Frontal cortex (tissue), 4 donors: ENCODE measurements at places on chromosomes 5 and 9.

DNA sequence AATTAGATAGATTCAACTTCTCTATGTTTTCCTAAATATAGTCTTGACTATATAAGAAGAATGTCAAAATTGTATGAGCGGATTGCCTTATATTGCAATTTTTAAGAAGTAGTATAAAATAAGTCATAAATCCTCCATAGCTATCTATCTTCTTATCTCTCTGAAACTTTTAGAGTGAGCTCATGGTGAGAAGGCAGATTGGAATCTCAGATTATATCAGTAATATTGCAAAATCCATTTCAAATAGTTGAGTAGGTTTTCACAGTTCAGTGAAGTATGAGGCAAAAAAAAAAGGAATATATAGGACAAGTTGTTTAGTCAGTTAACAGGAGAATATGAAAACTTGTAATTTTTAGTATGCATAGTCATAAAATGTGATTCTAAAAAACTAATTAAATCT, 156.4 kb downstream of the FAM174A start:
- no peak for DNase-seq

DNA sequence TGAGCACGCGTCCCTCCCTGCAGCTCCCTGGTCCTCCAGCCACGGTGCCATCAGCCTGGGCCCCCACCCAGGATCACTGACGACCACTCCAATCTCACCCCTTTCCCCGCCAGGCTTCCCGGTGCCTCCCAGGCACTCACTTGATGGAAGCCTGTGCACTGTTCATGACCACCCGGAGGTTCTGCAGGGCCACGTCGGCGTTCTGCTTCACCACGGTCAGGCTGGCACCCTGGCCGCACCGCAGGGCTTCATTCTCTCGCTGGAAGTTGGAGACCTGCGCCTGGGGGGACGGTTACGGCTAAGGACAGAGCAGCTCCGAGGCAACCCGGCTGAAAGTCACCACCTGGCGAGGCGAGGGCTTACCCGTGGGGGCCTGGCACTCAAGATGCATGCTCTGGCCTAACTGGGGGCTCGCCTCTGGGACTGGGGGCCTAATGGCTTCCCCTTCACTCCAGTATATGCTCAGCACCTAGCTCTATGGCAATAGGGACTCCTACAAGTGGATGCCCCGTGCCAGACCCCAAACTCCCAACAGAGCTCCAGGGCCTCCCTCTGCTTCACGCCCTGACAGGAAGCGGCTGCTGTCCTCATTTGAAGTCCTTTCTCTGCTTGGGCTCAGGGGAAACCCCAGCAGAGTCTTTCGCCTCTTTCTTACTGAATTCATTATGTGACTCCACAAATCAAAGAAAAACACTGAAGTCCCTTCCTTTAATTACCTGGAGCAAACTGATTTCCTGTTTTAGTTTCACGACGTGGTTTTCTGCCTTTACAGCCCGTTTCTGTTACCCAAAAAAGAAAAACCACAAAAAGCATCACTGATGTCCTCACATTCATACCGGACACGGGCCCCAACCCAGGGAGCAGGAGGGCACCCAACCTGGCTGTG, 4.2 kb upstream of the SNAPC4 start:
- no peak for DNase-seq

GRCh38 chr9:28892538-28892937, 1319.3 kb upstream of the C9orf72 start:
- DNase-seq = no peak

DNA sequence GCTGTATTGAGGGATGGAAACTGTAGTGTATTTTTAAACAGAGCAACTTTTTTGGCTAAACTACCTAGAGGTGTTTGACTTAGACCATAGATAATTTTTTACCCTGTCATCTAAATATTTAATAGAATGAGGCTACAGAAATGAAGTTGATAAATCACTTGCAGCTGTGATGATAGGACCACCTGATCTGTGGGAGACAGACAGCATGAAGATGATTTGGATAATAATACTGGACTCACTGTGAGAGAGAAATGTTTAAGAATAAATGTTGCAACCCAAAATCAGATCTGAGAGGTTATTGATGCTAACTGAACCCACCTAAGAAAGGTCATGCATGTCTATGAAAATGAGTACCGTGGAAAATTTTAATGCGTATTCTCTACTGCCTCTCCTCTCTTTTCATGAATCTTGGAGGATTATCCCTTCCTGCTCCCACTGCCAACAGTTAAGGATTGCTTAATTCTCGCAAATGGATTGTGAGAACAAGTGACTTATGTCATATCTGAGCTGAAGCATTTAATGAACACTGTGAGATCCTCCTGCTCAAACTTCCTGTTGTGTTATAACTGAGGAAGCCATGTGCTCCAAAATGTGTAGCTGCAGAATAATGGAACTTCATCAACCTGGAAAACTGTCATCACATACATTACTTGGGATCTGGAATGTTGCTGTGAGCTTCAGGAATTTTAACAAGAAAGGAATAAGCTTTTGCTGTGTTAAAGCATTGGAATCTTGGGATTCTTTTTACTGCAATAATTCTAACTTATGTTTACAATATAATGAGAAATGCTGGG, 617.9 kb upstream of the CDH18 start:
- no peak for DNase-seq

DNA sequence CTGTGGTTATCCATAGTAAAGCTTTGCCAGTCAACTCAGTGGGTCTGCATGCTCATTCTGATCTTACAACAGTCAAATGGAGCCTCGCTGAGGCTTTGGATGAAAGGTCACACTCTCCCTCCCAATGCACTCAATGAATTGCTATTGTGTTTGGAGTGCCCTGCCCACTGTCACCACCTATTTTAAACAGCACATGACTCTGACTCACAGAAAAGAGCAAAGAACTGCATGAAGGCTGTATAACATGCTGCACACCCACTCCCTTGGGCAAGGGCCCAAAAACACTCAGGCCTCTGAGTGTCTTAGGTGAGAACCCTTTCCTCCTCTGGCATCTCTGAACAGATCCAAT, 118.7 kb upstream of the CCDC112 start:
- peak; percentile 22 for DNase-seq

- DNase-seq = no peak
Measured at GRCh38 chr5:143495821-143496275, 92.4 kb upstream of the NR3C1 start.

- no peak for DNase-seq
Measured at GRCh38 chr9:130368631-130369103, 76.1 kb upstream of the ASS1 start.

GRCh38 chr5:150599917-150600511, 40.4 kb upstream of the SYNPO start:
- no peak for DNase-seq

- DNase-seq = no peak
Measured at GRCh38 chr9:91159664-91160121, 202.0 kb downstream of the AUH start.

GRCh38 chr9:36762958-36763357, 190.3 kb downstream of the MELK start:
- no peak for DNase-seq

- no peak for DNase-seq
Measured at GRCh38 chr5:32471784-32472183, 27.2 kb upstream of the ZFR start.

GRCh38 chr9:81534138-81534875, 155.0 kb downstream of the TLE1 start:
- DNase-seq = no peak

DNA sequence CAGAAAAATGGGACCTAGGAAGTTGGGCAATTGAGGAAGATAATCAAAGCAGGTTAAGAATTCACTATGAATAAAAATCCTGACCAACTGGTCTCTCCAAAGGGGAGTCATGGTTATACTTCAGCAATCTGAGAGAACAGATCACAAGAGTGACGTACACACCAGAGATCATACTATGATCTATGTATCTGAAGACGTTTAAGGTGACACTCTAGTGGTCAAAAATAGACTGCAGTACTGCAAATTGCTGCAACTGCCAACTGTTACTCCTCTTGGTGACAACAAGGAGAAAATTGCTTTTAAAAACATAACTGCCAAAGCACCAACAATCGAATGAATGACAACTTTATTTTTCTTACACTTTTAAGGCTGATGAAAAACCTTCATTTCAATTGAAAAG, 4.9 kb downstream of the AK6 start:
- no peak for DNase-seq

- no peak for DNase-seq
Measured at GRCh38 chr9:129435988-129436717, 184.7 kb downstream of the C9orf50 start.

DNA sequence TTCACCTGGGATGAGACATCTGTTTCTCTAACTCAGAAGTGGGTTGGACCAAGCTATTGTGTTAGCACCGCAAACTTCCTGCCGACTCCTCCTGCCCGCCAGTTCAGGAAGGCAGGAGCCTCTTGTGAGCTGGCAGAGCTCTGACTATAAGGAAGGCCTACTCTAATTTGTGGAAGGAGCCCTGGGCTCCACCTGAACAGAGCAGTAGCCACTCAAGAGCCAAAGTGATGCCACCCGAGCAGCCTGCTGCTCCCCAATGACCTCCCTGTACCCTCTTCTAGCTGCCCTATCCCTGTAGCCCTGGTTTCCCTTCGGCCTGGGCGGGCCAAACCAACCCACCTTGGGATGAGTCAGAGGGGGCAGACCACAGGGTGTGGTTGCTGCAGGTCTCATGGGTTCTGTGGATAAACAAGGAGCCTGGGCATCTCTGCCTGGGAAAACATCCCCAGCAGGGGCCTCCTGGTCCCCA, 81.6 kb downstream of the PSD2 start:
- no peak for DNase-seq

DNA sequence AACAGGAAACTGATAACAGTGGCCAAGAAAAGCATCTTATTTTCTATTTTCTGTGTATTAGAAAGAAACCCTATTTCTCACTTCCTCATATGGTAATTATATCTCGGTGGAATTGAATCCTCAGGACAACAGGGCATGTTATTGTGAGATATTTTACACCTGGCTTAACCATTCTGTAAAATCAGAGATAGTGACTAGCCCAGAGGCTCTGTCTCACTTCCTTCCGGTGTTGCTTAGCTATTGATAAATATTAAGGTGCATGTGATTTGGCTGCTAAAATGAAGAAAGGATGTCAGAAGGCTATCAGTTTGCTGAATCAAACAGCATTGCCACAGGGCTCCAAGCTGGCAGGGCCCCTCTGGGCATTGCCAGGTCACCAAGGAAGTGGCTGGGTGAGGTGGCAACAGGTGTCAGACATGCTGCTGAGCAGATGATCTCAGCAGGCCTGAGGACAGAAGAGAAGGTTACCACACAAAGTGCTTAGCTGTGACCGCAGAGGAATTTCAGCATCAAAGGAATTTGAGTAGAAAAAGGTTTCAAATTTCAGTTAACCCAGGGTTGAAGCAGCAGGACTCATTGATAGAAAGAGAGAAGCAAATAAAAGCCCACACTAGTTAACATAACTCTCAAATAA, 330.7 kb downstream of the PDE4D start:
- no peak for DNase-seq

GRCh38 chr5:122062205-122062604, 15.9 kb downstream of the LOX start:
- no peak for DNase-seq

- DNase-seq = no peak
Measured at GRCh38 chr5:58751222-58751837, 168.5 kb downstream of the RAB3C start.

DNA sequence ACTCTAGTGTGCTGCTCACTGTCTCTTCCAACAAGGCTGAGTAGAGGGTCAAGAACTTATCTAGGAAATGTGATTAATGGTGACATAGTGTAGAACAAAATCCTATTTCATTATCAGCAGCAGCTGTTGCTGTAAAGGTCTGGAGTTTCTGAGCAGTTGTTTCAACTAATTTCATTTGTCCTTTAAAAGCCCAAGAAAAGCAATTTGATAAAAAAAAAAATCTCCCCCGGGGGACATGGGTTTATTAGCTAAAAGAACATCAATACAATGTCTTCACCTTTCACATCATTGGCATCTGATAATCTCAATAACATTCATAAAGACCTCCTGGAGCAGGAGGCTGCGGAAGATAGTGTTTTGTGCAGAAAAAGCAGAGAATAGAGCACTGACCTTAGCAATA, 468.1 kb downstream of the KCTD16 start:
- no peak for DNase-seq

DNA sequence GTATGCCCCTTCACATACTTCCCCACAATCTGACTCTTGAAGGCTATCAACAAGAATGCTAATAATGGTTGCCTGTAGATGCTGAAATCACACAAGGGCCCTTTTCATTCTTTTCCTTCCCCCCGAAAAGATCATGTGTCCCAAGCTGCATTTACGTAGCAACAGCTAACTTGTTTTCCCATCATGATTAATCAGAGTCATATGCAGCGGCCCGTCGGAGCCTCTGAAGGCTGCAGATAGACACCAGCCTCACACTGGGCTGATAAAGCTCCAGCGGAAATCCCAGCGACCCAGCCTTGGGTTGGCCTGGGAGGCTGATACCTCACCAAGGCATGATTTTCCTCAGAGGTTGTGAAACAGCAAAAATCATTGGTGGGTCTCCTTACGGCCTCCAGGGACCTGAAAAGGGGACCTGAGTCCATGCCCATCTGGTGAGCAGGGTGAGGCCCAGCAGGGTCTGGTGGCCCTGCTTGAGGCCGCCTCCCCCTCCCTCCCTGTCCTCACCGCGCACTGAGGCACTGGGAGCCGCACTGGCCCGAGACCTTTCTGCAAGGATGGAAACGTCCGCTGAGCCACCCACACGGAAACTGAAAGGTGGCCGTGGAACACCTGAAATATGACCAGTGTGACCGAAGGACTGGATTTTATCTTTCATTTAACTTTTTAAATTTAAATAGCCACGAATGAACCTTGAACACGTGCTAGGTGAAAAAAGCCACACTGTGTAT, 114.2 kb upstream of the PHYKPL start:
- peak; percentile 43 for DNase-seq

GRCh38 chr5:89437450-89438435, 554.8 kb upstream of the MEF2C start:
- no peak for DNase-seq

GRCh38 chr5:10319202-10319851, 11.6 kb upstream of the CMBL start:
- DNase-seq = no peak

- no peak for DNase-seq
Measured at GRCh38 chr5:76162335-76162734, 79.2 kb downstream of the SV2C start.

- DNase-seq = no peak
Measured at GRCh38 chr5:40503439-40503838, 176.3 kb upstream of the PTGER4 start.

DNA sequence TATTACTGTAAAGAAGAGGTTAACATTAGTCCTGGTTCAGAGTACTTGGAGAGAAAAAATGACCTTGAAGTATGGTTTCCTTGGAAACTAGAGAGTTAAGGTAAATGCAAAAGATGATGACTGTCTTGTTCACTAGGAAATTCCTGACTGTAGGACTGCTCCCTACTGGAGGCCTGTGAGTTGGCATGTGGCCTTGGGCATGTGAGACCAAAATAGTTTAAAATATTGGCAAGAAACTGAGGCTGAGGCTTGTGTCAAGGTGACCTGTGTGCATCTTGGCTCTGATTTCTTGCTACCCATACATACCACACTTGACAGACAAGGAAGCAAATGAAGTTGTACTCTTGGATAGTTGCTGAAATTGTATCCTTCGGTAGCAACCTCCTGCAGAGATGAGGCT, 96.5 kb downstream of the TARS1 start:
- DNase-seq = no peak

GRCh38 chr9:69193685-69194032, 19.6 kb downstream of the TJP2 start:
- no peak for DNase-seq
